ENCODE measurements at places on chromosomes 3 and 15. TPM values are rescaled to one million over a fixed set of nuclear protein-coding genes. Genes with fewer than 3 reads are reported as not detected.
A peak's percentile ranks its signal among the peaks of the same experiment; 100 is the strongest.

DNA sequence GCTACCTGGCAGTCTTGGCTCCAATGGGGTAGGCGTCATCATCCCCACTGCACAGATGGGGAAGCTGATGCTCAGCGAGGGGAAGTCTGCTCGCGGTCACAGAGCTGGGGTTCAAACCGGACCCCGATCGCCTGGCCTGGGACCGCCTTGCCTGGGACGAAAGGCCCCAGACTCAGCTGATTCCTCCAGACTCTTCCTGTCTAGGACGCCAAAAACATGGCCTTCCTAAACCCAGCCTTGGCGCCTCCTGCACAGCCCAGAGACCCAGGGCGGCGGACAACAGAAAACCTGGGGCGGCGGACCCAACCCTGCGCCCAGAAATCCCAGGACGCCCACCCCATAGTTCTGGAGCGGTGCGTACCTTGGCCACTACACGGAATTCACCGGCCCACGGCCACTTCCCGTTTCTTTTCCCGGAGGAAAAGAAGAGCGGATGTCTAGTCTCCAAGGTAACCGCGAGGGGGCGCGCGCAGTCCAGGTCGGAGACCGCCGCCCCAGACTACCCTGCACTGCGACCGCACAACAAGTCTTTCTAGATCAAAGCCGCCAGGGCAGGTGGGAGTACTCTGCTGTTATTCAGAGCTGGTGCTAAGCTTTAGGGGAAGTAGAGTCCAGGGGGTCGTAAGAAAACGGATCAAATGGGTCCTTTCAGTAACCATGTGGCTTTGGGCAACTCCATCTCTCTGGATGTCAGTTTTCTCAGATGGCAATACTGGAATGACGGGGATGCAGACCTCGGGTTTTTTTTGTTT lies 4.9 kb upstream of the IL17RD start:
- peak; percentile 91 for DNase-seq

- no peak for DNase-seq
These were observed 16.0 kb downstream of the CD200 start for GRCh38 chr3:112348943-112349342.

DNA sequence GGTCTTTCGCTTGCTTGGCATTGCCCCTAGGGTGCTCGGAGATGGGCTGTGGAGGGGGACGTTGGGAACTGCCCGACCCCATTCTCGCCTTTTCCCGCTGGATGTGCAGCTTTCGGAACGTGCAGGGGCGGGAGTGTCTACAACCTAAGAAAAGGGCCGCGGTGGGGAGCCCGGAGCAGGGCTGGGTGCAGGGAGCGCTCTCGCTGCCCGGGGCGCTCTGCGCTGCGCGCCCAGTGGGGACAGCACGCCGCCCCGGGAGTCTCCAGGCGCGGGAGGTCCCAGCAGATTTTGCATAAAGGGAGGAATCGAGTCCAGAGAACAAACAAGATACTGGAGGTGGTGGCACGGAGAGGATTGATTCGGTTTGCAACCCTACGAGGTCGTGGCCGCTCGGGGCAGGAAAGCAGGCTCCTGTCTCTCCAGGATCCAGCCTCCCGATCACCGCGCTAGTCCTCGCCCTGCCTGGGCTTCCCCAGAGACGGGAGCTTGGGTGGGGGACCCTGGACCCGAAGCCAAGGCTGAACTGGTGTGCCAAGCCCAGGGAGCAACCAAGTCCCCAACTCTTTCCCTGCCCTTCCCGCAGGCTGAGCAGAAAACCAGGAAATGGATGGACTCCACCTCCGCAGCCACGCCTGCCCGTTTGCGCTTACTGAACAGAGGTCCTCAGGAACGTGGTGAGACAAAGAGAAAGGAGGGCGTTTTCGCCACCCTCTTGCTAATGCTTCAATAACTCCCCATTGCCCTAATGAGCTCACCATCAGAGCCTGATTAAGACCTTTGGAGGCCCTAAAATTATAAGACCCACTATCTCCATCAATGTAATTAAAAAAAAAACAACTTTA lies 59.7 kb downstream of the NOX5 start:
- peak; percentile 76 for DNase-seq

The RPN1 gene
- total RNA-seq, result 170 TPM

DNA sequence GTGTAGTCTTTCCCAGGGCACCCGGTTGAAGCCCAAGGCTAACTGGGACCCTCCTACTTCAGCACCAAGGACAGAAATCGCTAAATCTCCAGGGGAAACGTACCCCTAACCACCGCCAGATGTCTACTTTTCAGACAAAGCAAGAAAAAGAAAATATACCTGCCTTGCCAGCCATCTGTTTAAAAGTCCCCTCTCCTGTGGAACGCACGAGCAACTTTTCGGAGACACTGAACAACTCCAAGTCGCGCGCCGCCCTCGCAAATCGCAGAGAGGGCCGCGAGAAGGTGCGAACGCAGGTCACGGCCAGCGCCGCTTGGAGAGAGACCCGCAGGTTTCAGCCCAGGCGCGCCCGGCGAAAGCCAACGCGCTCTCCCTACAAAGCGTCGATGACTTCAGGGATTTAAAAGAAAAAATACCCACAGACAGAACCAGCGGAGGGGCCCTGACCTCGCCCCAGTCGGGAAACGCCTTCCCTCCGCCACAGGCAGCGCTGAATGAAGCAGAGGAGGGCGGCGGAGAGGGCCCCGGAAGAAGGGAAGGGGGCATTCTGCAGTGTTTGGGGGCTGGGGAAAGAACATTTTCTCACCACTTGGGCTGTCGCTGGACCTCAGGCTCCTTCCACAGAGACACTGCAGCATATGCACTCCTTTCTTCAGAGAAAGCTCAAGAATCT lies 213.1 kb downstream of the FGF12 start:
- DNase-seq, result peak; percentile 56

DNA sequence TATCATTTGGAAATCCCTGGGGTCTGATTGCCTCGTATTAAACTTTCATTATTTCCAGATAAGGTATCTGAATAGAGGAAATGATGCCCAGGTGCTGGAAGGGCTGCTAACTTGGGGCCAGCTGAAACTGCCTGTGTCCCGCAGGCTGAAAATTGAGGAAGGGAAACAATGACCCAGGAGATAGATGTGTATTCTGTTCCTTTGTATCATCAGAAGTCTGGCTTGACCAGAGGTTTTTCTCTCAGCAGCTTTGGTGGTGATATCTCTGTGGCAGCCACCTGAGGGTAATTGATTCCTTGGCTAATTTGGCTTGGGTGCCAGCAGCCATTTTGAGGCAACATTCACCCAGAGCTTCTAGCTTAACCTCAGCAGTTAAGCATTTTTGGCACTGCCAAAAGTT lies 90.0 kb upstream of the STT3B start:
- DNase-seq, result no peak

DNA sequence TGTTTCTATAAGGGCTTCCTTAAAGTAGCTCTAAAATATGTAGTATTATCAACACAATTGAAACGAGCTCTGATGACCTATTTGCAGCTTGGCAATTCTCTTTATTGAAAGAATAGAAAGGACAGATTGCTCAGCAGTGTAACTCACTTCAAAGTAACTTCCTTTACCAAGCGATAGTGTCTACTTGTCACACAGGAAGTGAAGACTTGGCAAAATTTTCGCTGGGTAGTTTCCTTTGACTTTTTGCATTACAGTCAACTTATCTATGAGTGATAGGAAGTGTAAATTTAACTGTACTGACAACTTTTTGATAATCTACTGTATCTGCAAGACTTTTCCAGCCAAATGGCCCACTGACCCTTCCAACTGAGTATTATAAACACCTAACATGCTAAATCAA lies 22.8 kb downstream of the SLC9A9 start:
- no peak for DNase-seq

DNA sequence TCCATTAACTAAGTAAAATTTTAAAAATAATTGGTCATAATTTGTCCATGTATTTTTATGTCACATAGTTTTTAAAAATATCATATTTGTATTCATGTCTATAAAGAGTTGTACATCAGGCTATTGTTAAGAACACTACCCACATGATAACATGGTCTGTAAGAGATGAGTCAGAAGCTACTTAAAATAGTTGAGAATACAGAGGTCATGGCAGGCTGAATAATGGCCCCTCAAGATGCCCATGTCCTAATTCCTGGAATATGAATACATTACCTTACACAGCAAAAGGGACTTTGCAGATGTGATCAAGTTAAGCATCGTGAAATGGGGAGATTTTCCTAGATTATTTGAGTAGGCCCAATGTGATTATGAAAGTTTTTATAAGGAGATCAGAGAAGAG lies 782.9 kb upstream of the GOLIM4 start:
- no peak for DNase-seq

- DNase-seq, result no peak
These were observed 606.7 kb downstream of the PDCD6IP start for GRCh38 chr3:34405159-34405558.

- peak; percentile 68 for DNase-seq
These were observed 440 bp downstream of the DCBLD2 start for GRCh38 chr3:98901119-98901391.

DNA sequence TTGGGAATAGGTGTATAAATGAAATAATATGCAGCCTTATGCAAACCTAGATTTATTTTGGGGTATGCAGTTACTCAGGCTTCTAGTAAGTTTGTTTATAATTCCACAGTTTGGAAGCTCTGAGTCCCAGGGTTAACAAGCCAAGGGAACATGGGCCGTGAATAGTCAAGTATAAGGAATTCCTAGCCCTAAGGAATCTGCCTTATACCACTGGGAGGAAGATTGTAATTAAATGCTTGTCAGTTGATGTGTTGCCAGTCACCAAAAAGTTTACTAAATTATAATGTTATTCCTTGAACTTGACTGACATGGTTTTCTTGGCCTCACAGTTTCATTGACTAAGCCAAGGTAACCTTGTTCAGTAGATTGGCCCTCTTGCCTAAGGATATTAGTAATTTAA lies 72.4 kb upstream of the SGO1 start:
- no peak for DNase-seq

DNA sequence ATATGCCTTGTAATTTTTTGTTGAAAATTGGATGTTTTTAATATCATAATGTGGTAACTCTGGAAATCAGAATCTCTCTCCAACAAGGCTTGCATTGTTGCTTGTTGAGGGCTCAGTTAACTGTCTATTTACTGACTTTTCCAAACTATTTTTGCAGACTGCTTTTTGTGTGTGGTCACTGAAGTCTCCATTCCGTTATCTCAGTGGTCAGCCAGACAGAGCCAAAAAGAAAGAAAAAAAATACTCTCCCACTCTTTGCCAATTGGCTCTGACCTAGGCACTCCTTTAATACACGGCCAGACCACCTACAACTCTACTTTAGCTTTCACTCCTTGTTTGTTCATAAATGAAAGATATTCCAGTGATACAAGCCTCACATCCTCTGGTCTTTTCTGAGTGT lies 52.5 kb downstream of the IFT80 start:
- DNase-seq, result no peak

GRCh38 chr3:56826831-56827722 lies 25.3 kb upstream of the ARHGEF3 start:
- no peak for DNase-seq

The FRMD4B gene
- 3.4 TPM for total RNA-seq

DNA sequence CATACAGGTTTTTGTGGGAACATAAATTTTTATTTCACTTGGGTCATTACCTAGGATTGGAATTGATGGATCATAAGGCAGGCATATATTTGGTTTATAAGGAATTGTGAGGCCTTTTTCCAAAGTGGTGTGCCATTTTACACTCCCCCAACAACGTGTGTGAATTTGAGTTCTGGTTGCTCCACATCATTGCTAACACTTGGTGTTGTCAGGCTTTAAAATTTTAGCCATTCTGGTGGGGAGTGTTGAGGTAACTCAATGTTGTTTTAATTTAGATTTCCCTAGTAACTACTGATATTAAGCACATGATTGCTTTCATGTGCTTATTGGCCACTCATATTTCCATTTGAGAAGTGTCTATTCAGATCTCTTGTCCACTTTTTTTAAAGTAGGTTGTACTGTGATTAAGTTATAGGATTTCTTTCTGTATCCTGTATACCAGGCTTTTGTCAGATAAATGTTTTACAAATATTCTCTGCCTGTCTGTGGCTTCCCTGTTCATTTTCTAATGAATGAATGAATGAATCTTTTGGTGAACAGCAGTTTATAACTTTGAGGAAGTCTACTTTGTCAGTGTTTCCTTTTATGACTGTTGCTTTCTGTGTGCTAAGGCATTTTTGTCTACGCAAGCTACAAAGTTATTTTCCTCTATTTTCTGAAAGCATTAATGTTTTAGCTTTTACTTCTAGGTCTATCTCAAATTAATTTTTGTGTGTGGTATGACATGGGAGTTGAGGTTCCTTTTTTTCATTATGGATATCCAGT lies 17.9 kb upstream of the NR2C2 start:
- no peak for DNase-seq

GRCh38 chr3:53823956-53824657 lies 22.1 kb downstream of the CHDH start:
- no peak for DNase-seq

The ATP10A gene
- total RNA-seq, result 3.9 TPM

The SLC2A2 gene
- total RNA-seq, result not detected

GRCh38 chr3:123157598-123158287 lies 44.0 kb upstream of the SEC22A start:
- DNase-seq, result peak; percentile 5

DNA sequence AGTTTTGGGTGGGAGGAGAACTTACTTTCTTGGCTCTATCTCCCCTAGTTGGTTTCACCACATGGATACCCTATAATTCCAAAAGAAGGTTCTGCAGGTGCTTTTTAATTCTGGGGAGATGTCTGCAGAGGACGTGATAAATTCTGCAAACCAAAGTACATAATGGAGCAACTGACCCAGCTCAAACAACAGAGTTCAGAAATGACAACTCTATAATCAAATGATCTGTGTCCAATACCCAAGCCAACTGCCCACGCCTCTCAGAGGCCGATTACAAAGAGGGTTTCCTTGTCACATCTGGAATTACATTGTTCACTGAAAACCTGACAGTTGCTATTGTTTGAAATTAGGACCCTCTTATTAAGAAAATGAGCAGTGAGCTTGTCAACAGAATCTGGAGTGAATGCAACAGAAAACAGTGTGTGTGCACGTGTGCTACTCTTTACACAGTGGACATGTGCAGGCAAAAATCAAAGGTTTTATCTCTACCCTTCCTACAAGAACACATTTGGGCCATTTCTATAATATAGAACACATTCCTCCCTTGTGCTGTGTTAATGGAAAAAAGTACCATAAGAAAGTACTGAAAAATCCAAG lies 593.0 kb downstream of the MAGI1 start:
- no peak for DNase-seq

DNA sequence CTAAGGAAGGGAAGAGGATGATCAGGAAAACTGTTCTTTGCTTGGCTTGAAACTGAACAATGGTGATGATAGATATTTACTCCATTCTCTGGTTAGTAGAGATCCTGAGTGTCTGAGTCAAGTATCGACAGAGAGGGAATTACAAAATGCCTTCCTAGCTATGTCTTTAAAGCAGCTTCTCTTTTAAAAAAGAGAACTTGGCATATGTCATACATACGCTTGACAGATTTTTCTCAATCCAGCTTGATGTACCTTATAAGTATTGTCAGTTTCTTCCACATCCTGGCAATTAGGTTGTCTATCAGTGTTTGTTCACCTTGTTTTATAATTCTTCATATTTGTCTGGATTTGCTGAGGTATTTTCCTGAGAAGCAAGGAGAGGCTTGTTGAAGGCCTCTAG lies 5.0 kb upstream of the EPHB1 start:
- no peak for DNase-seq

GRCh38 chr3:132047209-132047608 lies 12.4 kb upstream of the CPNE4 start:
- DNase-seq, result no peak
